ENCODE measurements at places on chromosomes 1 and 21. TPM values are rescaled to one million over a fixed set of nuclear protein-coding genes. Genes with fewer than 3 reads are reported as not detected.

Gene DIO1
- not detected for total RNA-seq

Gene CLDN14
- total RNA-seq, result 0.09 TPM

Gene SPRR2E
- total RNA-seq, result not detected

Gene ZDHHC18
- total RNA-seq, result 6.8 TPM

Data from dermis blood vessel endothelial cell (primary cell).